ENCODE measurements at places on chromosomes 2 and 18.

DNA sequence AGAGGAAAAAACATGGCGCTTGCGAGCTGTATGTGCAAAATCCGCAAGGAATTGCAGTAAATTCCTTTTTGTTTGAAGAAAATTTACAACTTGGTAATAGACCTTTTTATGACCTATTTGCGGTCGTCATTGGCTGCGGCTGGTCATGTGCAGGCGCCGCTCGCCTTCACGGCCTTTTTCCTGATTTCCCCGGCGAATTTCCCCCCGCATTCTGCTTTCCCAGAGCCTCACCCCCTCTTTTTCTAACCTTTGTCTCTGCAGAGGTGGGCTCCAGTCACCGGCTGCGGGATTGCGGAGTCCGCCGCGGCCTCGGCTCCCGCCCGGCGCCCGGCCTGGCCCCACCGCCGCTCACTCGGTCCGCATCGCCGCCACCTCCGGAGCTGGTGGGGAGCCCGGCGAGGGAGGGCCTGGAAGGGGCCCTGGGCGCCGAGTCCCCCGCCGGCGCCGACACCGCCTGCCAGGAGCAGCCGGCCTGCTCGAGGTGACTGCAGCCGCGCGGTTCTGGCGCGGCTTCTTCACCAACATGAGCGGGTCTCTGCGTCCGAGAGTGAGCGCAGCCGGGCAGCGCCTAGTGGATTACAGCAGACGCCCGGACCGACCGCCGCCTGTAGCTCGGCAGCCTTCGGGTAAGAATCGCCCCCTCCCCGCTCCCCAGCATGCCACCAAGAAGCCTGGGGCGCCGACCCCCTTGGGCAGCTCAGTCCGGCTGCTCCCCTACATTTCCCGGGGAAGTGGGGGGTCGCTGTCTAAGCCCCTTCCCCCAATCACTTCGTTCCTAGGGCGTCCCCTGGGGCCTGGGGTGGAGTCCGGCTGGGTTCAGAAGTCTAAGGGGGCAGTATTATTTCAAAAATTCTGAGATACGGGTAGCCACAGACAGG, 7.1 kb downstream of the HOXD8 start:
- DNase-seq = no peak

- DNase-seq = no peak
Measured at GRCh38 chr2:98484121-98484557, 39.5 kb downstream of the INPP4A start.

GRCh38 chr18:58370612-58371011, 258.3 kb downstream of the ALPK2 start:
- no peak for DNase-seq

- DNase-seq = no peak
Measured at GRCh38 chr2:196499686-196500085, 139.8 kb upstream of the CCDC150 start.

DNA sequence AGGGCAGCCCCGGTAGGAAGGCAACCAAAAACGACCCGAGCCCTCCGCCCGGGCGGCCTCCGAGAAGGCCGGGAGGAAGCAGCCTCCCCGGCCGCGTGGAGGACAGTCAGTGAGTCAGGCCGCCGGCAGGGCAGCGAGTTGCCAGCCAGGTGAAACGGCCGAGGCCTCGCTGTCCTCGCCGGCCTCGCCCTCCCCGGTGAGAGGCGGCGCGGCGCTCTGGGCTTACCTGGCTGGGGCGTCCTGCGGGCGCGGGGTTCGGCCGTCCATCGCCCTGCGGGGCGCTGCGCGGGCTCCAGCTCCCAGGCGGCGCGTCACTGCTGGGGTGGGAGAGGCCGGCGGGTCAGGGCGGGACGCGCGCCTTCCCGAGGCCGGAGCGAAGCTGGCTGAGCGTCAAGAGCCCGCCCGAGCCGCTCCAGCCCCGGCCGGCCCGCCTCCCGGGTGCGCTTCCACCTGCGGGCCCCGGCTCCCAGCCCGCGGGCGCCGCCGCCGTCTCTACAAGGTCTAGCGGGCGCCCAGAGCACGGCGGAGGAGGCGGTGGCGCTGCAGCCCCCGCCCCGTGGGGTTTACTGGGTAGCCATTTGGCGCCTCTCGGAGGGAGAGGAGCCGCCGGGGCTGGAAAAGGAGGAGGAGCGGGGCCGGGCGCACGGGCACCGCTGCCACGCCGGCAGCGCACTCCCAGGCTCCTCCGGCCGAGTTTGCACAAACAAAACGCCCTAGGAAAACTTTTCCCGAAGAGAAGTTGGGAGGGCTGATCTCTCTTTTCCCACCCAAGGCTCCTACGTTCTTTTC, 499 bp downstream of the COBLL1 start:
- DNase-seq = peak; percentile 78

GRCh38 chr18:56402872-56403516, 235.4 kb downstream of the TXNL1 start:
- DNase-seq = peak; percentile 53

- no peak for DNase-seq
Measured at GRCh38 chr18:75132098-75132870, 76.7 kb downstream of the PTGR3 start.

DNA sequence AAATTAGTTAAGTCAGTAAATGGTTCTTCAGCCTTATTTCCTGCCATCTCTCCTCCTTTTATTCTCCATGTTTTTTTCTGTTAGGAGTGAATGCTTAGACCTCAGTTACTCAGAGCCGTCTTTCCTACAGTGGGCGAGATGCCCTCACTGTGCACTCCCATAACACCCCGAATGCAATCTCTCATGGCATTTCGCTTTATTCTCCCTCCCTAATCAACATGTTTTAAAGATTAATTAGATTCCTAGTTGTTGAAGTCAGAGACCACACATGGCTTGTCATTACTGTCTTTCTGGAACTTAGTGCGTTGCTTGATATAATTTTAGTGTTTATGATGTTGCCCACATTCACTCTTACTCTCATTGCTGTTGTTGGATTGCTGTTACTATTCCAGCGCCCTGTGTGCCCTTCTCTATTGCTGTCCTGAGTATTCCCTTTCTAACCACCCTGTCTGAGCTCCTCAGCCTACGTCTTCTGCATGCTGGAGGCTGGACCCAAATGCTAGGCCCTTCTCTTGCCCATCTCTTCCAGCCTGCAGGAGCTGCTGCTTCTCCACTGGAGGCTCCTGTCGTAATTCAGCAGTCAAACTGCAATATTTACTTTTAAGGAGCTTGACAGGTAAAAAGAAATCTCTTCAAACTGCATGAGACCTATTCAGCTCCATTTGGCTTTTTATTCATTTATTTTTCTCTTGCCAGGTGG, 99.3 kb downstream of the MAP2 start:
- no peak for DNase-seq

- no peak for DNase-seq
Measured at GRCh38 chr2:25379535-25379934, 37.8 kb upstream of the DNMT3A start.

GRCh38 chr2:28327956-28328922, 64.4 kb upstream of the FOSL2 start:
- DNase-seq = no peak

GRCh38 chr18:78423811-78424210, 555.8 kb upstream of the SALL3 start:
- no peak for DNase-seq

- no peak for DNase-seq
Measured at GRCh38 chr18:10262566-10262965, 191.9 kb upstream of the APCDD1 start.

- DNase-seq = no peak
Measured at GRCh38 chr2:30684026-30684425, 123.2 kb downstream of the CAPN13 start.

DNA sequence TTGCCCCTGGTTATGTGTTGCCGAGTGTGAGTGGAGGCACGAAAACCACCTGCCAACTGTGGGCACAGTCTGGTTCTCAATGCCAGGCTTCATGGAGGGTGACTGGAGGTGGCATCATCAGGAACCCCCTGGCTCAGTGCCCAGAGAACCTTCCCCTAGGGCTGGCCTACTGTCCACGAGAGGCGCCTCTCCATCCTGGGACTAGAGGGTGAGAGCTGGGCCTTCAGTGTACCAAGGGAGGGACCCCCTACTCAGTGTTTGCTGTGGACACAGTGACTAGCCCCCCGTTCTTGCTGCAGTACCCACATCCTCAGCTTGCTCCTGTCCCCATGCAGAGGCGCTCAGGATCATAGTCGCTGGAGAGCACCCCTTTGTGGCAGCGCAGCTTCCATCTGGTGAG, 202.6 kb downstream of the HDAC4 start:
- no peak for DNase-seq
